Hypothalamus (tissue), 51 donors: ENCODE measurements at places on chromosomes 7 and 10.

DNA sequence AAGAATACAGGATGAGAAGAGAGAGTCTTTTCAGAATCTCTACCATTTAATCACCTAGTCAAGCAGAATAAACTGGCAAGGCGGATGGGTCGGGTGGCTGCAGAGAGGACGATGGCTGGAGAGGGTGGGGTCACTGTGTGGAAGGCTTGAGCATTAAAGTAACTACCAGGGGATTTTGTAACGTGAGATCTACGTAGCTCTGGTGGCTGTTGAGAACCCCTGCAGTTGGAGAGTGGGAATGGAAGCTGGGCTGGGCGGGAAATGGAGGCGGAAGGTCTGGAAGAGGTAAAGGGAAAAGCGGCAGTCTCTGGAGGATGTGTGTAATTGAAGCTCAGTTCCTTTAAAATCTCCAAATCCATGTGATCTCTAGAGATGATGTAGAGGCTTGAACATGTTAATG lies 135.0 kb downstream of the GATA3 start:
- no peak for DNase-seq

DNA sequence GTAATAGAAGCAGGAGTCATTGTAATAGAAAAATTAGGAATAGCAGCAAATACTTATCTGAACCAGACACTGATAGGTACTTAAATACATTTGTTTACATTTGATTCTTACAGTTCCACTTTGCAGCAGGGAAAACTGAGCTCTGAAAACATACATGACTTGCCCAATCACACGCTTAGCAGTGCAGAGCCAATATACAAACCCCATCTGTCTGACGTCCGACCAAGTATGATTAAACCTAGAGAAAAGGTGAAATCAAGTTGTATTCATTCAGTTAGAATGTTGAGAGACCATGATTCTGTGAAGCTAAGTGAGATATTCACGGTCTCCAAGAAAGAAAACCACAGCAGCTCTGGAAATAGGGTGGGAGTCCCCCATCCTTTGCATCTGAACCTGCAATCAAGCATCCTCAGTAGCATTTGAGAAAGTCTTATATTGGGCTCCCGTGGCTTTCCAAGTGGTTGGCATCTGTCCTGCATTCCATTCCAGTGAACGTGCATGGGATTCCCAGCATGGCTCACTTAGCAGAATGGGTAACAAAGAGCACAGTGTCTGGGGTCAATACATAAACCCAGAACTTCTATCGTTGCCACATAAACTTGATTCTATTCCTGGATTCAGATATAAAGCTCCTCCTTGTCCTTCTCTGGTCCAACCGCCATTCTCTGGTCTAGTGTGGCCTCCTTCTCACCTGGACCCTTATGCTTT lies 148.7 kb upstream of the RSU1 start:
- DNase-seq: no peak

DNA sequence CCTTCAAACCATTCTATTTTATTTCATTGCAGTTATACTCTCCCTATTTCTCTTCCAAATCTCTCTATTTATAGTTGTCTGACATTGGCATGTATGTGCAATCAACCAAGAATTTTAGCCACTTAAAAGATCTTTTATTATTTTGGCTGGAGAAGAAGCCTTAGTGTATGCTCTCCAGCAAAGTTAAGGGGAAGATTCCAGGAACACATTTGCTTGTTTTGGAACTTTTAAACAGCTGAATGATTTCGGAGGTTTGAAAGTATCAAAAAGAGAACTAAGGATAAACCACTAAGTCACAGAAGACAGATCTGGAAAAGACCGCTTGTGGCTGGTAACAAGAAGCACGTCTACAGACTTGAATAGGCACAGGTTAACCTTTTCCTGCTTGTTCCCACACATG lies 182.2 kb upstream of the FZD1 start:
- no peak for DNase-seq

GRCh38 chr7:67343572-67343971 lies 346.9 kb downstream of the TYW1 start:
- DNase-seq: no peak

- no peak for DNase-seq
Measured at GRCh38 chr10:128875956-128876736, 590.9 kb upstream of the MGMT start.

DNA sequence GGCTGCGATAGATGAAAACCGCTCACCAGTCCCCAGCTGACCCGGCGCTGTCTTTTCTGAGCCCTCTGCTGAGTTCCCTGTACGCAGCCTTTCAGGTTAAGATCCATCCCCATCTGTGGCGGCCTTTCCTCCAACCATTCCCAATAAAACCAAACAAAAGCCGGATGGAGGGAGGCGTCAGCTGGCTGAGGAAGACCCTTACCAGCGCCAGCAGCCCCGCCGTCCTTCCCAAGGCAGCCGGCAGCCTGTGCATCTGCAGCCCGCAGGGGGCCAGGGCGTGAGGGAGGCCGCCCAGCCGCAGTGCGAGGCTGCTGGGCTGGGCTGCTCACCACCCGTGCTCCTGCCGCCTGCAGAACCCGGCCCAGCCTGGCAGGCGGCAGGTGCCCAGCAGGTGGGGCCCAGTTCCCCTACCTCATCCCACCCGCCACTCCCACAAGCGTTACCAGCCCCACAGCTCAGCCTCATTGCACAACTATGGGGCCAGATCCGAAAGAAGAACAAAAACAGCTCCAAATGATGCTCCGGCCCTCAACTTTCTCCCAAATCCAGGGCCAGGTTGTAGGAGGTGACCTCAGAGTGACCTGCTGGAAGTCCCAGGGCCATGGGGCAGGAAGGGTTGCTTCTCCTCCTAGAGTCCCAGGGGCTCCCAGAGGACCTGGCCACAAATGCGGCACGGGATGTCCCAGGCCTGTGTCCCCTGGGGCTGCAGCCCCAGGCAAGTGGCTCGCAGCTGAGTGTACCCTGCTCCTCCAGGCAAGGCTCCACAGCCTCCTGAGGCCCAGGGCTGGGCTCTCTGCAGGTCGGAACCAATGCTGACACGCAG lies 23.8 kb downstream of the PAPOLB start:
- DNase-seq: no peak
